ENCODE measurements at places on chromosomes 3 and 15. TPM values are rescaled to one million over a fixed set of nuclear protein-coding genes. Genes with fewer than 3 reads are reported as not detected.

The COL6A5 gene
- not detected for polyA plus RNA-seq

The CCDC39 gene
- polyA plus RNA-seq, result not detected

The ABI3BP gene
- 0.59 TPM for polyA plus RNA-seq

The CATSPER2 gene
- polyA plus RNA-seq, result 3.5 TPM

The PTH1R gene
- not detected for polyA plus RNA-seq

The SMCO1 gene
- not detected for polyA plus RNA-seq

The SOX14 gene
- not detected for polyA plus RNA-seq

The WDR93 gene
- polyA plus RNA-seq, result 0.05 TPM

The ZNF620 gene
- 0.35 TPM for polyA plus RNA-seq

The GABRB3 gene
- polyA plus RNA-seq, result 0.81 TPM

The TRH gene
- polyA plus RNA-seq, result not detected

The TLR9 gene
- polyA plus RNA-seq, result not detected

The KIF7 gene
- 0.75 TPM for polyA plus RNA-seq

The GOLGA6L9 gene
- polyA plus RNA-seq, result 1.2 TPM

The TRPM1 gene
- 0.18 TPM for polyA plus RNA-seq

The SI gene
- polyA plus RNA-seq, result not detected

The GPR156 gene
- polyA plus RNA-seq, result 0.08 TPM

The CD200R1 gene
- 0.97 TPM for polyA plus RNA-seq

The CKMT1A gene
- polyA plus RNA-seq, result 47.4 TPM

The DPPA4 gene
- not detected for polyA plus RNA-seq

All from keratinocyte (primary cell).